ENCODE measurements at places on chromosomes 12 and 14. TPM values are rescaled to one million over a fixed set of nuclear protein-coding genes. Genes with fewer than 3 reads are reported as not detected.

DNA sequence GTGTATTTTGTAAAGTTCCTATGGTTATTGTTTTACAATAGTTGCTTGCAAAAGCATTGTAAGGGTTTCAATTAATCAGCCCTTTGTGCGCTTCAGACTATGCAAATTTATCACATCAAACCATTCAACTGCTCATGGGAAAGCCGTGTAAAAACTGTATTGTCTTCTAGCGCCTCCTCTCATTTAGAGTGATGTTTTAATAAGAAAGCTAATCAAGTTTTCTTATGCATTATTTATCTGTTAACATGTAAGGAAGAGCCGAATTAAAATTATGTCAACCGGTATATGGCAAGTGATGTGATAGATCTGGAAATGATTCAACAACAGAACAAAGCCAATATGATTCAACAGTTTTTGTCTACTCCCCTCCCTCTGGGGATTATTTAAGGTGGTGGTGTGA is 92.5 kb upstream of the RFX4 start:
- DNase-seq: no peak

GRCh38 chr12:60162988-60163720 is 567.3 kb downstream of the SLC16A7 start:
- peak; percentile 50 for DNase-seq

DNA sequence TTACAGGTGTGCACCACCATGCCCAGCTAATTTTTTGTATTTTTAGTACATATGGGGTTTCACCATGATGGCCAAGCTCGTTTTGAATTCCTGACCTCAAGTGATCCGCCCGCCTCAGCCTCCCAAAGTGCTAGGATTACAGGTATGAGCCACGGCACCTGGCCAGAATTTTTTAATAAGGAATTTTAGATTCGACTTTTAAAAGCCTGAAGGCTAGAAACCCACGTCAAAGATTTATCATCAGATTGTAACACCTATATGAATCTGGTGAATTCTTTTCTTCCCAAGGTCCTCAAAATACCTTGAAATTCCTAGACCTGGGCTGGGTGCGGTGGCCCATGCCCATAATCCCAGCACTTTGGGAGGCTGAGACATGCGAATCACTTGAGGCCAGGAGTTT is 18.7 kb upstream of the MMP19 start:
- no peak for DNase-seq

- DNase-seq: no peak
These were observed 1263.0 kb downstream of the LRFN5 start for GRCh38 chr14:42869681-42870080.

DNA sequence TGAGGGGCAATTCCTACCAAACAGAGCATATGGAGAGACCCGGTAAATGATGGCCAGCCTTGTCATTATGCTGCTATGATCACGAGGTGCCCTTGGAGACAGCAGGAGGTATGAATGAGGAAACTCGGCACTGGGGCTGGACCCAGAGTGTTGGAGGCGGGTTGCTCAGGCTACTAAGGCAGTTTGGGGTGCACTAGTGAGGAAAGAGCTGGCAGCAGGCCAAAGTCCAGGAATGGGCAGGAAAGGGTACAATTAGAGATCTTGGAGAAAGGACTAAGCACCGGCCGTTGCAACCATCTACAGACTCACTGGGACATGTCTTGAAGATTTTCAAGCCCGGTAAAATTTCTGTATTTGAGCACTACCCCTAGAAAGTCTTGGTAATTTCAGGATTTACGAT is 54.3 kb downstream of the CD9 start:
- DNase-seq: no peak

DNA sequence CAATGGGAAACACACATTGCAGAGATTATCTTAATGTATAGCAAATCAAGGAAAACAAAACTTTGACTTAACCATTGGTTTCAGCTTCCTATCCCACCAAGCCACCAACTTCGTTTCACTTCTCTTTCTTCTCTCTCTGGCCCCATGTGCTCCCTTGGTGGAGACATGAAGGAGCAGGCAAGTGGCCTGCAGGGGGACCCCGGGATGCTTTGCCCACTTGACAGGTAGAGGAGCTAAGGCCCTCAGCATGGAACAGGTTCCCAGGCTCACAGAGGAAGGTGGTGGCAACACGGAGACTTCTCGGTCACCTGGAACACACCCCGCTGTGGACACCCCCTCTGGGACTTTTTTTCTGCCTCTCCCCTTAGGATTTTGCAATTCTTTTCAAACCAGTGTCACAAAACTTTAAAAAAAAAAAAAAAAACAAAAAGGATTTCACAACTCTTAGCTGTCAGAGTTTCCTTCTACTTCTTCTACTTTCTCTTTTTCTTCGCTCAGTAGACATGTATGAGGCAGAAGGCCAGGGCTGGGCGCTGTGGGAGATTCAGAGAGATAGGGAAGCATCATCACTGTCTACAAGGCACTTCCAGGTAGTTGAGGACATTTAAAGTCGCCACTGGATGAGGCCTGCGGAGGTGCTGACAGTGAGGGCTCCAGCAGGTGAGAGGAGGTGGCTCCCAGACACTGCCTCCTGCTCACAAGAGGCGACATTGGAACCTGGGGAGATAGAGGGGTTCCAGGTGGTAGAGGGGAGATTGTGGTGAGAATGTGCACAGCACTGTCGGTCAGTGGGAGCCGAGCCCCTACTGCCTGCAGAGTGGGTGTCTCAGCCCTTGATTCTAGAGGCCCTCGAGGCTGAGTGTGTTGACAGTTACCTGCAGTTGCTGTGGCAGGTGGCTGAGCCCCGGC is 119.6 kb downstream of the GCH1 start:
- peak; percentile 85 for DNase-seq

- DNase-seq: no peak
These were observed 30.5 kb downstream of the ANKRD9 start for GRCh38 chr14:102479107-102479506.

Gene SNW1
- 60.8 TPM for total RNA-seq

Gene TRHDE
- total RNA-seq: 1.2 TPM

Data from endodermal cell (in vitro differentiated cells).